ENCODE measurements at places on chromosomes 4 and X. TPM values are rescaled to one million over a fixed set of nuclear protein-coding genes. Genes with fewer than 3 reads are reported as not detected.

EGFL6 gene
- total RNA-seq: not detected

PROM1 gene
- total RNA-seq: 2.8 TPM

SMIM43 gene
- total RNA-seq: not detected

REPS2 gene
- 3.9 TPM for total RNA-seq

CFAP299 gene
- total RNA-seq: not detected

GAGE12H gene
- not detected for total RNA-seq

GAB3 gene
- 2.0 TPM for total RNA-seq

TMPRSS11F gene
- total RNA-seq: not detected

PNMA6A gene
- 3.1 TPM for total RNA-seq

MAGED4B gene
- 25.5 TPM for total RNA-seq

DNA sequence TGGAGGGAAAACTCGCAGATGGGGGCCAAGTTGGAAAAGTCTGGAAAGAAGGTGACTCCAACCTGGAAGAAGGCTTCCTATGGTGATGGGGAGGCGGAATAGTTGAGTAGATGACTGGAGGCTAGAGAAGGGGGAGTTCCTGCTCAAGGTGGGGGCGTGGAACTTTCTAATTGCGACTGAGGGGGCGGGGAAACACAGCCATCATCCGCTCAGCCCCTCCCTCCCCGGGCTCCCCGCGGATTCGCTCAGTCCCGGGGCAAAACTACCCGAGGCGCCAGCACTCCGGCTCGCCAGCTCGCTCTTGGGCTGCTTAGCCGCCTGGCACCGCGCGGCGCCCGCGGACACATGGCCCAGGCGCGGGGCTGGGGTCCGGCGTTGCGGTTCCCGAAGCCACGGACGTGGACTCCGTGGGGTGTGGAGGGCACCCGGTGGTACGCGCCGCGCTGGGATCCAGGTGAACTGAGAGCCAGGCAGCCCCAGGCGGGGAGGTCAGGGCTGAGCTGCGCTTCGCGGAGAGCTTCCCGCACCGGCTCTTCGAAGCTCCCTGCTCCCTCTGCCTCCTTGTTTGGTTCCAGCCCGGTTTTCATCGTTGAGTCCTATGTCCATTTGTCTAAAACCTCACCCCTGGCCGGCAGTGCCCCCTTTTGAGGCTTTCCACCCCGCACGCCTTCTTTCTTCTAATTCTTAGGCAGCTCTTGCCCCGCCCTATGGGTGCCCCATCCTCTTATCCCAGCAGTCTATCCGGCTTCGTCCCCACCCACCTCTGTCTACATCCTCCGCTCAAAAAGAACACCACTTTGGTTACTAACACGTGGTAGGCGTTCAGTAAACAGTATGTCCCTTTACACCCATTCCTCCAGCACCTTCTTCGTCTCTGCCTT lies 38.9 kb downstream of the STARD8 start:
- peak; percentile 75 for DNase-seq

DNA sequence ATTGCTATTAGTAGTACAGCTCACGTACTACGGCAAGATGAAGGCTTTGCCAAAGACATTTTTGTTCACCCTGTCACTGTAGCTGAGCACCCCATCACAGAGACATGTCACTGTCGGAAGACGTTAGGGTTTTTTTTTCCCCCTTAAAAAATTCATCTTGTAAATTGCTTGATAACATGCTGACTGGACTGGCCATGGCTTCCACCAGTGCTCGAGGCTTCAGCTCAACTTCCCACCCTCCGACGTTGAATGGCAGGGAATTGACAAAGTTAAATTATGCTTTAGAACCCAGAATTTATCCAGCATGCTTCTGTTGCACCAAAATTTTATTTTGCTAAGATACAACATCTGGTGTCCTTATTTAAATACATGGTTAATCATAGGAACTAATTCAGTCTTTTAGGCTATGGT lies 707 bp upstream of the OTUD4 start:
- DNase-seq: no peak

DNA sequence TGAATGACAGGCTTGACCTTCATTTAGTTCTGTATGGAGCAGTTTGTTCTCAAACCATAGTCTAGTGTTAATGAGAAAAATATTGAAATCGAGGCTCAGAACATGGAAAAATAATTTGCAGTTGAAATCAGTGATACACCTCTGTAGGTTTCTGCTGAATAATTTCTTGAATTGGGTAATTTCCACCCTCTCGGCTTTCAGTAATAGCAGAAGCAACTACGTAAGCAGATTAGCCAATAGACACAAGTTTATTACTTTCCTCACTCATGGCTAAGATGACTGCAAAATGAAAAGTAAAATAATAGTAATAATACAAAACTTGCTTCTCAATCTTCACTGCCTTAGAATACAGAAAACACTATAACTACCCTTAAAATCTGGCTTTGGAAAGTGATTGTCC lies 46.0 kb downstream of the USP38 start:
- no peak for DNase-seq

GRCh38 chr4:134883831-134884449 lies 682.4 kb upstream of the PABPC4L start:
- no peak for DNase-seq

GRCh38 chr4:107348188-107349050 lies 312.3 kb upstream of the DKK2 start:
- DNase-seq: no peak

DNA sequence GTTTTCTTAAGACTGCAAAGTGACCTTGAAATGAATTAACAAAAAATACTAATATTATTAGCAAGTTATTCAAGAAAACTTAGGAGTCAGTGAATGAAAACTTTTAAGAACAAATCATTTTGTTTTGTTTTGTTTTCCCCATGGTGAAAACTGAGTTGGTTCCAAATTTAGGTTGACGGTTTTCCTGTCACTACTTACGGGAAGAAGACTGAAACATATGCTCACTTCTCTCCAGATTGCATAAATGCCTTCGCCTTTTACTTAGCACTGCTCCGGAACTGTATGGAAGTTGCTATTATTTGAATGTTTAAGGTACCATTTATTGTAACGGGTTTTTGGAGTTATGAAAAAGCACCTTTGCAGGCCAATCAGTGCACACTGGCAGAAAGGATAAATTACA lies 42.8 kb downstream of the DOCK11 start:
- no peak for DNase-seq

GRCh38 chrX:79413963-79414362 lies 46.8 kb upstream of the ITM2A start:
- no peak for DNase-seq

DNA sequence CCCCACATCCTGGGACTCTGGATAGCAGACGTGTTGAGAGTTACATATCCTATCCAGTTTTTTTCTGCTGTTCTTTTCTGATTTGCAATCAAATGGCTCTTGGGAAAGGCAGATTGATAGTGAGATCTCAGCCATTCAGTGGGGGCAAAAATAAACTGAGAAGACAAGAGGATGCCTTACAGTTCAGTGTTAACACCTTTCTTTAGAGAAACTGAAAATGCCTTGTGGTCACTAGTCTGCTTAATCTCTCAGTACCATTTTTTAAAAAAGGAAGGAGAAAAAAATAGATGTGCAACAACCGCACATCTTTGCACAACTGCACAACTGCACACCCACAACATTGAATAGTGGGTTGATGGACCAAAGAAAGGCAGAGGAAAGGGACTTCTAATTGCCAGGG lies 109.3 kb downstream of the ARHGEF9 start:
- no peak for DNase-seq

DNA sequence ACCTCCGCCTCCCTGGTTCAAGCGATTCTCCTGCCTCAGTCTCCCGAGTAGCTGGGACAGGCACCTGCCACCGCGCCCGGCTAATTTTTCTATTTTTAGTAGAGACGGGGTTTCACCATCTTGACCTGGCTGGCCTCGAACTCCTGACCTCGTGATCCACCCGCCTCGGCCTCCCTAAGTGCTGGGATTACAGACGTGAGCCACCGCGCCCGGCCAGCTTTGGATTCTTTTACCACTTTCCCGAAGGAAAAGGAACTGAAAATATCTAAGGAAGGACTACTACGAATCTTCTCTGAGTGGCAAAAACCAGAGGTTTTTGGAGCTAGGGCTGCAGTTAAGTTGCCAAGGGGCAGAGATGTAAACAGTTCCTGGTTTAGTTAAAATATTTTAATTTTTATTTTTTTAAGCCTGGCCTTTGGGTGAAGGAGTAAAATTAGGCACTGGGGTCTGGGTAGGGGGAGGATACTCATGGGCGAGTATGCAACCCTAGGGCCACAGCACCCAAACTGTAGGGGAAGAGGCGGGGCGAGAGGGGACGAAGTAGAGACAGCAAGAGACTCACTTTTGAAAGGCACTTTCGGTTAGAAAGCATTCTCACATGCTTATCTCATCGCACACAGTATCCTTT lies 525 bp upstream of the CISD2 start:
- DNase-seq: peak; percentile 66

GRCh38 chr4:7778510-7779431 lies 160.9 kb downstream of the AFAP1 start:
- peak; percentile 55 for DNase-seq

DNA sequence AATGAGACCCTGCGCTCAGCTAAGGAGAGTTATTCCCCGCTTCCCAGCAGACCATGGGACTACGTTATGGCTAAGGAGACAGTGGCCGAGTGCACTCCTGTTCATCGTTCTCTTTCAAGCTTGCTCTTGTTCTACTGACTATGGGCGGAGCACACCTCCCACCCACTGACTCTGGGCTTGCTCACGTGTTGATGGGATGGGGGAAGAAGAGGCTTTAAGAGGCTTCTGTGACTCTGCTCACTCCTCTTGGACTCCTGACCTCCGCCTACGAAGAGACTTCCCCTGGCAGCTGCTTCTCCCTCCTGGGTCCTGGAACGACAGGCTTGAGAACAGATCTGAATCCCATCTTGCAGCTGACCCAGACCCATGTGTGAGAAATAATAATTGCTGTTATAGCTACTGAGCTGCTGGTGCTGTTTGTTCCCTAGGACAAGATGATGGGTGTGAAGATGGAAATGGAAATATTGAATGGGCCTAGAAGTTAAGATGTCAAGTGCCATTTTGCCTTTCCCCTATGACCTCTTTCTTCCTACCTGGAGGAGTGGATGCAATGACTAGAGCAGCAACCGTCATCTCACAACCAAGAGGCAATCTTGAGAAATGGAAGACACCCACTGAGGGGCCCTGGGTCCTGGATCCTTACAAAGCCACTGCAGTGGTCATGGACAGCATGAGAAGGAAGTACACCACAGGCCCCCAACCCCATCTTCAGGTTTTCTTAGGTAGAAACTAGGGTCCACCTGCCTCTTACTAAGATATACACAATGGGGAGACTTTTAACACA lies 38.7 kb upstream of the IRAK1 start:
- DNase-seq: no peak

- DNase-seq: no peak
These were observed 24.7 kb upstream of the PRPS1 start for GRCh38 chrX:107603429-107604159.

- DNase-seq: no peak
These were observed 68.0 kb upstream of the TLR2 start for GRCh38 chr4:153616006-153616555.

DNA sequence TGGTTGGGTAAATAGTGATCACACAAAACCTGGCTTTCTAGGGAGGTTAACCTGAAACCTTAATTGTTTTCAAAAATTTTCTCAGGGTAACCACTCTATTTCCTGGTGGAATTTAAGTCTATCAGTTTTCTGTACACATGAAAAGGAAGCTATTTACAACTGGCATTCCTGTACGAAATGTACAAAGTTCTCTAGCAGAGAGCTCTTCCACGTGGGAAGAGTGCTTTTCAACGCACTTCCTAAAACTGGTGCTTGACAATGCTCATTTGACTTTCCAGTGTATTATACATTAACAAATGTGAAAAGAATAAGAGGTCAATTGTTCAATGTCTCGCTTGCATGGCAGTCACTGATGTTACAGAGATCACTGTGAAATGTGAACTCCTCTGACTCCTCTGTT lies 2.8 kb upstream of the SOD3 start:
- DNase-seq: no peak

DNA sequence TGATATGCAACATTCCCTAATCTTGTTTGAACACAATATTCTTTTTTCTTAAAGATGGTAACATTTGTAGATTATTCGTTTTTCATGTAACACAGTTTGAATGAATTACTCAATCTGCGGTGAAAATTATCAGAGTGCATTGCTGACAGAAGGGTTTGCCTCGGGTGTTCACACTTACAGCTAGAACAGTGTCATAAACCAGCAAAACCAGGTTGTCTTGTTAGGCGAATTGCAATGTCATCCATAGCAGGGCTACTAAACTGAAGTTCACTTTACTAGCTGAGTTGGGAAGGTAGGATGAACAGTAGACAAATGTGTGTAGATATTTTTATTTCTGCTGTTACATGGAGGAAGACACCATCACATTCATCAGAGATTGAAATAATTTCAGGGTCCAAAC lies 98.9 kb downstream of the SLC39A8 start:
- no peak for DNase-seq

- DNase-seq: no peak
These were observed 62.6 kb upstream of the ALB start for GRCh38 chr4:73341454-73341853.

- DNase-seq: no peak
These were observed 188.1 kb downstream of the ADAM29 start for GRCh38 chr4:175106301-175106700.

- peak; percentile 65 for DNase-seq
These were observed 21.8 kb upstream of the JAKMIP1 start for GRCh38 chr4:6221851-6222760.

GRCh38 chr4:74317616-74318246 lies 9.5 kb downstream of the EPGN start:
- DNase-seq: no peak

- no peak for DNase-seq
These were observed 11.7 kb downstream of the JCHAIN start for GRCh38 chr4:70654605-70655011.

GRCh38 chr4:27779827-27780226 lies 919.2 kb downstream of the STIM2 start:
- no peak for DNase-seq

DNA sequence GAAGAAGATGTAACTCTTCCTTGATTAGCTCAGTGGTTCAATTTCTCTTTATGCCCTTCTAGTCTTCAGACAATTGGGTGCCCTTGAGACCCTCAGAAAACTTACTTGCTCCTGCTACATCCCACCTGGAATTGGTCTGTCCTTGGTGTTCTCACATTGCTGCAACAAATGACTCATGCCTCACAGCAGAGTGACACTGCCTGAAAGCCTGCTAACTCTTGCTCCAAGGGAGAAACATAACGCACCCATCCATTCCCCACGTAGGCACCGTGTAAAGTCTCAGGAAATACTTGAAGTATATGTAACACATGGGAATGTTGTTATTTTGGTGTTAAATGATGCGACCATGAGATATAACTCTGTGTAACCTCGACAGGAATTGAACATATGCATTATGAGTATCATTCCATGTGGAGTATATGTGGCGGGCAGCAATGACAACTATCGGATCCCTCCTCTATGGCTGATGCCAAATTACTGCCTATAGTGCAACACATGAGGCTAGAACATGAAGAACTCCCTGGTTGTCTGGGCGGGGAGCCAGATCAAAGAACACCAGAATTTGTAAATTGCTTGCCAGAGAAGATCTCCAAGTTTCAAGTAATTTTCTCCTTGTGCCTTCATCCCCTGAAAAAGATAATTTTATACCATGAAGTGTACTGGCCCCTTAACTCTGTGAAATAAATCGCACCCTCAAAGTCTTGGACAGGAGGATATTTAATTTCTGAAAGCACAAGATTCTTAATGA lies 231.3 kb upstream of the STK26 start:
- no peak for DNase-seq
